ENCODE measurements at places on chromosomes 1 and 21.

GRCh38 chr1:57976216-57976615 is 552.4 kb upstream of the DAB1 start:
- peak; percentile 1 for DNase-seq

- no peak for DNase-seq
These were observed 87.6 kb downstream of the PTPRC start for GRCh38 chr1:198726455-198726854.

- DNase-seq = peak; percentile 85
These were observed 427.4 kb upstream of the NCAM2 start for GRCh38 chr21:20570824-20571232.

- DNase-seq = peak; percentile 81
These were observed 623 bp downstream of the GNG4 start for GRCh38 chr1:235648954-235649367.

DNA sequence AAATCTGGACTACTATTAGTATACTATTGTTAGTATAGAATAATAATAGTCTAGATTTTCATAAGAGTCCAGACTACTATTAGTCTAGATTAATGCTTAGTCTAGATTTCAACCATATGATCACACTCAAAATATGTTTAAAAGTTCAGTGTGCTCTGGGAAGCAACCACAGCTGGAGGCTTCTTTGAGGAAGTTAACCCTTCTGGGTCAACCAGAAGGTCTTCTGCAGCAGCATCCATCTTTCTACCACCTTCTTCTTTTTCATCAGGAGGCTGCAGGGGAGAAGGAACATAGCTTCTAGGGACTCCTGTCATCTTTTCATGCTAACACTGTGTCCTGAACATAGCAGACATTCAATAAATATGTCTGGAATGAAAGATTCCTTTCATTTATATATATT is 51.2 kb upstream of the DNAJC6 start:
- DNase-seq = peak; percentile 3

- peak; percentile 48 for DNase-seq
These were observed 201.7 kb downstream of the NRIP1 start for GRCh38 chr21:14862794-14863720.

DNA sequence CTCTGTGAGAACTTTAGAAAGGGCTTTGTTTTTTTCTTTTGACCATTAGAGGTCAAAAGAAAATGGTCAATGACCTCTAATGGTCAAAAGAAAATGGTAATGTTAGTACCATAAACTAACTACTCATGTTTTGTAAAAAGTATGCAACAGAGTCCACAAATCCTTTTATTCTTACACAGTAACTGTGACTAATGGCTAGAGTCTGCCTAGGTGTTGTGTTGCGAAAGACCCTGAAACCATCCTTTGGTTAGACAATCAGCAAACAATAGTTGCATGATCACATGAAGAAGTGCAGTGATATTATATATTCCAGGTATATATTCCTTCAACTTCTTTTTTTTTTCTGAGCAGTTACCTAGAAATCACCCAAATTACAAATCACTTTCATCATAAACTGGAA is 40.9 kb downstream of the NEGR1 start:
- no peak for DNase-seq

DNA sequence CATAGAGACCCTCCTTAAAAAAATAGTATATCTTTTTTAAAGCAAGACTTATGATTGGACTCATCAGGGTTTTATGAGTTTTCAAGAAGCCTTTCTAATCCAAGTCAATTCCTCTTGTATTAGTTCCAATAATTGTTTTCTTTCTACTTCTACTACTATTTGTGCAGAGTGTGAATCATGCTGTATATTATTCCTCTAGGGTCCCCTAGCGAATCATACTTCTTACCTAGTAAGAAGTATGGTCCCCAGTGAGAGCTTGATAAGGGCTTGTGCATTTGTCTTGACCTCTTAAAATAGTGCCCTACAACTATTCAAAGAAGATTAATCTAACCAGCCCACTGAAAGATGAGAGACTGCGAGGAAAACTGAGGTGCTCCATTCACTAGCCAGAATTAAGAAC is 715.7 kb upstream of the ZP4 start:
- no peak for DNase-seq
